ENCODE measurements at places on chromosomes 11 and 22.

- no peak for DNase-seq
These were observed 12.8 kb downstream of the TNRC6B start for GRCh38 chr22:40190501-40190900.

- DNase-seq = no peak
These were observed 3.6 kb downstream of the IZUMO1R start for GRCh38 chr11:94308024-94308423.

DNA sequence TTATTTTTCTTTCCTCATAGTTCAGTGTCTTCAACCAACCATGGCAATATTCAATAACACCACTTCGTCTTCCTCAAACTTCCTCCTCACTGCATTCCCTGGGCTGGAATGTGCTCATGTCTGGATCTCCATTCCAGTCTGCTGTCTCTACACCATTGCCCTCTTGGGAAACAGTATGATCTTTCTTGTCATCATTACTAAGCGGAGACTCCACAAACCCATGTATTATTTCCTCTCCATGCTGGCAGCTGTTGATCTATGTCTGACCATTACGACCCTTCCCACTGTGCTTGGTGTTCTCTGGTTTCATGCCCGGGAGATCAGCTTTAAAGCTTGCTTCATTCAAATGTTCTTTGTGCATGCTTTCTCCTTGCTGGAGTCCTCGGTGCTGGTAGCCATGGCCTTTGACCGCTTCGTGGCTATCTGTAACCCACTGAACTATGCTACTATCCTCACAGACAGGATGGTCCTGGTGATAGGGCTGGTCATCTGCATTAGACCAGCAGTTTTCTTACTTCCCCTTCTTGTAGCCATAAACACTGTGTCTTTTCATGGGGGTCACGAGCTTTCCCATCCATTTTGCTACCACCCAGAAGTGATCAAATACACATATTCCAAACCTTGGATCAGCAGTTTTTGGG lies at the start of gene OR51T1:
Gene OR51T1 (plus strand): TSS at position 41 of the 641 bp plus-strand sequence. CDS start 0 bp downstream, at position 41.
- no peak for DNase-seq

- DNase-seq = no peak
These were observed 31.9 kb upstream of the TP53I11 start for GRCh38 chr11:44982496-44983062.

DNA sequence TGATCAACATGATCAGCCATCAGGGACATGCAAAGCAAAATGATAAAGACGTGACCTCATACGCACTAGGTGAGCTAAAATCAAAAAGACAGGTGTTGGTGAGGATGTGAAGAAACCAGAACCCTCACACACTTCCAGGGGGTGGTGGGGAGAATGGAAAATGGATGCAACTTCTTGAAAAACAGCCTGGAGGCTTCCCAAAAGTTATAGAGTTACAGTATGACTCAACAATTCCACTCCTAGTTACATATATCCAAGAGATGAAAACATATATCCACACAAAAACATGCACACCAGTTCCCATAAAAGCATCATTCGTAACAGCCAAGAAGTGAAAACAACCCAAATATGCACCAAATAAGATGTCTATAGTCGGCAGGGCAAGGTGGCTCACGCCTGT lies 42.1 kb upstream of the APLNR start:
- DNase-seq = no peak

- no peak for DNase-seq
These were observed 6.8 kb downstream of the TOLLIP start for GRCh38 chr11:1302461-1303125.

GRCh38 chr11:34928960-34929680 lies 12.7 kb downstream of the PDHX start:
- DNase-seq = no peak

GRCh38 chr11:112453601-112454577 lies 193.2 kb upstream of the PLET1 start:
- no peak for DNase-seq

Measured in AG09309 (cell line).